ENCODE measurements at places on chromosomes 7 and 10.

DNA sequence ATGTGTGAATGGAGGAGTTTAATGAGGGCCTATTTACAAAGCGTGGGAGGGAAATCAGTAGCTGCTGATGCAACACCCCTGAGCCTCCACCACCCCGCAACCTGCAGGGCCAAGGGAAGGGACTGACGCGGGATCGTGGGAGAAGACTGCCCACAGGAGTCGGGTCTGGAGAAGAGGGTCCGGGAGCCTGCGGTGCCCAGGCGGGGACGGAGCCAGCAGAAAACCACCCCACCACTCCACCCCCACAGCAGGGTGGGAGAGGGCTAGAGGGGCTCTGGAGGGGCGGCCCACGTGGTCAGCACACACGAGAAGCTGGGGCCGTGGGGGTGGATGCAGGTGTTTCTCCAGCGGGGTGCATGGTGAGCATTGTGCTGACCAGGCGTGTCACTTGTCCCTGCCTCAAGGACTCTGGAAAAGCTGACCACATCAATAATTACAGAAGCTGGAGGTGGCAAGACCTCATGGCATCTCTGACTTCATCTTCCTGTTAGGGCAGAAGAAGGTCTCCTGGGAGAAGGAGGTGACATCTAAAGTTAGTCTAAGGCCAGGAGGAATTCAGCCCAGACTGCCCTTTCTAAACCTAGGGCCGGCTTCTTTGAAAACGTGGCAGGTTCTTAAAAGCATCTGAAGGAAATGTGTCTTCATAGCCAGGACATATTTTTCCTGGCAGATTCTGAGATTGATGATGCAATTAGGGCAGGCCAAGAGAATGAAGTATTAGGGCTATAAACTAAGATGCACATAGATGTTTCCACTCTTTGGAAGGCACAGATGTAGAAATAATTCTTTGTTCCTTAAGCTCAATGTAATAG, 150.9 kb downstream of the RGS10 start:
- no peak for DNase-seq

DNA sequence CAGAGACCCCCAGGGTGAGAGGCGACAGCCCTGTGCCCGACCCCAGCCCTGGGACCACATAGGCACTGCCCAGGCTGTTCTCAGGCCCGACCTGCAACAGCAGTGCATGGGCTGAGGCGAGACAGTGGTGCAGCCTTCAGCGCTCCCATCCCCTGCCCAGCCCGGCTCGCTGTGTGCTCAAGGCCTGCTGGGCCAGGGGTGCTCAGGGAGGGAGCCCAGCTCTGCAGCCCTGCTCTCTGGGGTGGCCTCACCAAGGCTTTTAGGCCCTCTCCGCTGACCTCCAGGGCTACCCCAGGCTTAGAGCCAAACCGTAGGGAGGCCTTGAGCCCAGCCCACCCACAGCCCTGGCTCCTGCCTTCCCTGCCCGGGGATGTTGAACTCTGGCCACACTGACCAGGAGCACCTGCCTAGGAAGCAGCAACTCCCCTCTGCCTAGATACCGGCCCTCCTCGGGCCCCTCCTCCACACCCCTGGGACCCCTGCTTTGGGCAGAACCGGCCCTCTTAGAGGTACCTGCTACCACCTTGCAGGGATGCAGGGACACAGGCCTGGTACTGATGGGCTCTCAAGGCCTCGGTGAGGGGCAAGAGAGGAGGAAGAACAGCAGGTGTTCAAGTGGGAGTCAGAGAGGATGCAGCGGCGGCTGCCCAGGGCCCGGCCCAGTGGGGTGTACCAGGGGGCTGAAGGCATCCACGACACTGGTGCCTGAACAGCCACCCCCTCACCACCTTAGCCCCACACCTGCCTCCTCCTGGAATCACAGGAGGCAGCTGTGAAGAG, 231.5 kb downstream of the ELFN1 start:
- no peak for DNase-seq

GRCh38 chr7:38838725-38839385, 70.1 kb downstream of the VPS41 start:
- DNase-seq = no peak

DNA sequence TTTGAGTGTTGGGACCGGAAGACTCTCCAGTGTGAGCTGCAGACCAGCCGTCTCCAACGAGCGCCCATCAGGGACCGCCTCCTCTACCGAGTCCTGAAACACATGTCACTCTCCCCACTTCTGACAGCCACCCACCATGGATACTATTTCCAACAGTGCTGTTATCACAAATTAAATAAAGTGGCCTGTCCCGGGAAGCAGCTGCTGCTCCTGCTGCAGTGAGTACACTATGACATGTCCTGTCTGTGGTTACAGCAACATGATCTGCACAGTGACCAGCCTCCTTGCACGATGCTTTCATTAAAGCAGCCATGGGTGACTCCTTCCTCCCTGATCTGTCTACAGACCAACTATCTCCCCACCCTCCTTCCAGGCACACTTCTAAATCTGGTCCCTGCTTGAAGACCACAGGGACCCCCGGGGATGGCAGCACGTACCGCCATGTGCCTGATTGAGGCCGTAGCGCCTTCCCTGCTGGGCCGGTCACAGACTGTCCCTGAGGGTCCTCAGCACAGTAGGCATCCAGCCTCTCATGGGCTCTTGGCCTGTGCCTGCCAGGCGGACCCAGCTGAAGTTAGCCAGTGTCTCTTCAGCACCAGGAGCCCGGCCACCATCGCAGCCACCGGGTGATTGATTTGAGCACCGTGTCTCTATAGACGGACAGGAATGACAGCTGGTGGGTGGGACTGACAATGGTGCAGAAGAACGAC, 58.8 kb downstream of the TCERG1L start:
- no peak for DNase-seq

DNA sequence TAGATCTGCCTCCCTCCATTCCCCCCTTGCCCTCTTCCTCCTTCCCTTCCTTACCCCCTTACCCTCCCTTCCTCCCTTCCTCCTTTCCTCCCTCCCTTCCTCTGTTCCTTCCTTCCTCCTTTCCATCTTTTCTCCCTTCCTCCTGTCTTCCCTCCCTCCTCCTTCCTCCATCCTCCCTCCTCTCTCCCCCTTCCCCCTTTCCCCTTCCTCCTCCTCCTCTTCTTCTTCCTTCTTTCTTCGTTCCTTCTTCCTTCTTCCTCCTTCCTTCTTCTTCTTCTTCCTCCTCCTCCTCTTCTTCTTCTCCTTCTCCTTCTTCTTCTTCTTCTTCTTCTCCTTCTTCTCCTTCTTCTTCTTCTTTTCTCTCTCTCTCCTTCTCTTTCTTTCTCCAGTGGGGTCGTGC, 57.9 kb downstream of the MRC1 start:
- DNase-seq = no peak

- DNase-seq = no peak
Measured at GRCh38 chr7:29881724-29882123, 75.4 kb downstream of the WIPF3 start.

DNA sequence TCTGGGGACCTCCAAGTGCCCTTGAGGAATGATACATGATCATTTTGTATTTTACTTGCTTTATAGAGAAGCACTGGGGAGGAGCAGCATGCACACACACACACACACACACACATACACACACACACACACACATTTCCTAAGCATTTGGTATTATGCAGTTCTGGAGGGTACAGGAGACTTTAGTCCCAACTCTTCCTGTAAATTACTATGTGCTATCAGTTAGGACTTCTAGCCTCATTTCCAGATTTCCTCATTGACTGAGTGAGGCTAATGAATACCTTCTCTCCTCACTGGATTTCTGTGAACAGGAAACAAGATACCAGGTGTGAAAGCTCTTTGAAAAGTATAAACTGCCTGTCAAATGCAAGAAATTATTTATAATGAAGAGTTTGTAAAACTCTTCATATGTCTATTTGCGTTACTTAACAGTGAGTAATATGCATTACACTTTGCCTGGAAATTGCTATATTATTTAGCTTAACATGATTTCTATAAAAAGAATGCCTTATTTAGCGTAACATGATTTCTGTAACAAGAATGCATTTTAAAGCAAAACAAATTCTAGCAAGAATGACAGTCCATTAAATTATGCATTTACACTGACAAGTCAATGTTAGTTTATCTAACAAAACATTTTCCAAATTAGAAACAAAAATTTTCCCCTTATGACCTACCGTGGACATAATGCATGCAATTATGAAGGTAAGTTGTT, 34.2 kb downstream of the ACTA2 start:
- DNase-seq = no peak

DNA sequence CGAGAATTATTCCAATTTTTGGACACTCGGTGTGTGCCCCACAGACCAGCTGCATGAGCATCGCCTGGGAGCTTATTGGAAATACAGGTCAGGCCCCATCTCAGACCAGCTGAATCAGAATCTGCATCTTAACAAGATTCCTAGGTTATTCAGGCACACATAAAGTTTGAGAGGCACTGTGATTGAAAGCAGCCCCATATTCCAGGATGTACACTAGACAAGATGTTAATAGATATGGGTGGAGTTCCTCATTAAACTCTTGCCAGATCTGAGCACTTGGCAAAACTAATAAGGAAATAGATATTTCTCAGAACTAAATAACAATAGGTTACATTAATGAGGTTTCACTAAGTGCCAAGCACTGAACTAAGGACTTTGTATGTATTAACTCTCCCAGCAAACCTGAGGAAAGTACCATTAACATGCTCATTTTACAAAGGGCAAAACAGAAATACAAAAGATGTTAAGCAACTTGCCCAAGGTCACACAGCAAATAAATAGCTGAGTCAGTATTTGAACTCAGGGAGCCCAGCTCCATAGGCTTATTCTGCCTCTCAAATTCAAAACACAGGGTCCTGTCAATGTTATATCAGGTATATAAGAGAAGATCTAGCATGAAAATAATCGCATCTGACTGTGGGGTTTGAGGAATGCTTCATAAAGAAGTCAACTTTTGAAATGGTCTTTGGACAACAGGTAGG, 29.9 kb downstream of the PPP1R3C start:
- DNase-seq = no peak

- DNase-seq = no peak
Measured at GRCh38 chr10:101189461-101190401, 39.5 kb downstream of the LBX1 start.

- DNase-seq = no peak
Measured at GRCh38 chr10:112988839-112989406, 38.9 kb downstream of the TCF7L2 start.

GRCh38 chr10:123241391-123242141, 87.4 kb downstream of the BUB3 start:
- DNase-seq = no peak

GRCh38 chr10:80356989-80357850, 639 bp downstream of the DYDC2 start:
- DNase-seq = peak; percentile 17

DNA sequence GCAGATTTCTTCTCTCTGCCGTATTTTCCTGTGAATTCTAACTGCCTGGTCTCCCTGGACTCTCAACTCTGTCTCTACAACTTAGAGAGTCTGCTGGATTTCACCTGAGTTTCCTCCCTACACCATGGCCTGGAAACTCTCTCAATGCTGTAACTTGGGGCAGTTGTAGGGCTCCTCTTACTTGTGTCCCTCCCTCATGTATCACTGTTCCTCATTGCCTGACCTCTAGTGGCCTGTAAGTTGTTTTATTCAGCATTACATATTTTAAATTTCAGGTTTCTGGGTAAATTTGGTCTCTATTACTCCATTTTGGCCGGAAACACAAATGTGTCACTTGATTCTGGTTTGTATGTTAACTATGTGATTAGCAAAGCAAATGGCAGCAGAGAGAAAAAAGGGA, 70.9 kb downstream of the DYNC1I1 start:
- DNase-seq = no peak

GRCh38 chr7:22831602-22832305, 9.1 kb upstream of the TOMM7 start:
- no peak for DNase-seq

DNA sequence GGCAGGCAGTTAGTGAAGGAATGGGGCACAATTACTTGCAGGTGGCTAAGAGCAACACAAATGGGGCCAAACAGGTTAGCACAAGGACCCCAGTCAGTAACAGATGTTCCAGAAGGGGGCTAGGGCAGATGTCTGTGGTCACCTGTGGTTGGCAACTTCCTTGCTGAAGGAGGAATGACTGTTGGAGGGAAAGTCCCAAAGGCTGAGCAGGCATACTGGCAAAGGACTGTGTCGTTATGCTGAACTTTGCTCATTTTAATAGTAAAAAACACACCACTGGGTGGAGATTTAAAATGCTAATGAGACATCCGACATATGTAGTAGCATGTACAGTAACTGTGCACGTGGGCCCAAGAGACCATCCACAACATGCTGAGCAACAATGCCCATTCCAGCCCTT, 511.6 kb downstream of the CALN1 start:
- DNase-seq = no peak

DNA sequence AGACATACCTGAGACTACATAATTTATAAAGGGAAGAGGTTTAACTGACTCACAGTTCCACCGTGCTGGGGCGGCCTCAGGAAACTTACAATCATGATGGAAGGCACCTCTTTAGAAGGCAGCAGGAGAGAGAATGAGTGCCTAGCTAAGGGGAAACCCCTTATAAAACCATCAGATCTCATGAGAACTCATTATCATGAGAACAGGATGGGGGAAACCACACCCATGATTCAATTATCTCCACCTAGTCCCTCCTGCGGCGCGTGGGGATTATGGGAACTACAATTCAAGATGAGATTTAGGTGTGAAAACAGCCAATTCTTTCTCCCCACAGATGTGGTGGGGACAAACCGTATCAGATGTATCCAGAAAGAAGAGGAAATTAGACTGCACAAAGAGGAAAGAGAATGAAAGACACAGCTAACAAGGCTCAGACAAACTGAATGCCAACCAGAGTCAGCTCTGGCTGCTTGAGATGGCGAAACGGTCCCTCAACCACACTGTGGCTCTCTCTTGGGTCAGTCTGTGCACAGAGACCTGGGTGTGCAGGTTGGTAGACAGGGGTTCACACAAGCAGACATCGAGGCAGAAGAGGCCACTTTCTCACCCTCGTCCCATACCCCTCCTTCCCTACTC, 375.6 kb downstream of the SFMBT2 start:
- DNase-seq = no peak

GRCh38 chr10:91901784-91902677, 7.3 kb downstream of the FGFBP3 start:
- DNase-seq = peak; percentile 81

DNA sequence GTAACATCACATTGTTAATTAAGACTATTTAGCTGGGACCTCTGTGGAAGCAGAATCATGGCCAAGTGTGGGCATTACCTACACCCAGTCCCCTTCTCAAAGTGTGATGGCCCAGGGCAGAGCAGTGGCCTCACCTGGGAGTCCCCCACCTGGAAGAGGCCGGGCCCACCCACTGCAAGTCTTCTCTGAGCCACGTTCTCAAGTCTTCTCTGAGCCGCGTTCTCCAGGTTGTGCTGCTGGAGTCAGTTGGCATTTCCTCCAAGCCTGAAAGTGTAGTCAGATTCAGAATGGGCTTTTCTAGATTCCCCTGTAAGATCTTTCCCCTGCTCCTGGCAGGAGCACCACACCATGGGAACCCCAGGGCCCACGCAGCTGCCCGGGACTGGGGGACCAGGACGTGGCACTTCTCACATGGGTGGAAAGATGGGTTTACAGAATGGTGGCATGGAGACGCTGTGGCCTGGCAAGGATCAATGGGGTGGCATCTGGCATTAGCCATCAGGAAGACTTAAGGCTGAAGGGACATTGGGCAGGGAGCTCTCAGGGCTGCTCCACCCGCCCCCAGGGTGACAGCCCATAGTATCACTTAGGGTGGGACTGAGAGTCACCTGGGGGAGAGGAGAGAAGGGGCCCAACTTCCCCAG, 68.0 kb downstream of the MKI67 start:
- no peak for DNase-seq

GRCh38 chr7:43195768-43196167, 83.3 kb downstream of the HECW1 start:
- no peak for DNase-seq

- DNase-seq = peak; percentile 62
Measured at GRCh38 chr10:91493313-91493712, 83.2 kb downstream of the HECTD2 start.

GRCh38 chr10:81179805-81180452, 642.2 kb downstream of the SH2D4B start:
- peak; percentile 57 for DNase-seq
